ENCODE measurements at places on chromosomes 4 and X. TPM values are rescaled to one million over a fixed set of nuclear protein-coding genes. Genes with fewer than 3 reads are reported as not detected.

Gene ARX
- total RNA-seq = not detected

Gene CLIC2
- total RNA-seq = 12.3 TPM

Gene MGAT4D
- total RNA-seq = not detected

Gene KIT
- 43.0 TPM for total RNA-seq

Gene ITM2A
- total RNA-seq = 35.8 TPM

Gene CT47A1
- not detected for total RNA-seq

Gene APELA
- total RNA-seq = not detected

Gene MAGEA2B
- total RNA-seq = not detected

Gene RS1
- total RNA-seq = not detected

Gene NEXMIF
- 5.0 TPM for total RNA-seq

Gene NUDT11
- total RNA-seq = 3.4 TPM

Gene CHM
- total RNA-seq = 15.0 TPM

Gene PAGE1
- total RNA-seq = not detected

GRCh38 chr4:105210916-105211315, 64.2 kb downstream of the TET2 start:
- H3K4me3 ChIP-seq = no peak overlapping the region
- H3K4me1 ChIP-seq = peaks cover under 1% of the 10 kb centered on the region
- no peak overlapping the region for H3K27ac ChIP-seq
- no peaks in the 10 kb centered on the region for H3K27me3 ChIP-seq

DNA sequence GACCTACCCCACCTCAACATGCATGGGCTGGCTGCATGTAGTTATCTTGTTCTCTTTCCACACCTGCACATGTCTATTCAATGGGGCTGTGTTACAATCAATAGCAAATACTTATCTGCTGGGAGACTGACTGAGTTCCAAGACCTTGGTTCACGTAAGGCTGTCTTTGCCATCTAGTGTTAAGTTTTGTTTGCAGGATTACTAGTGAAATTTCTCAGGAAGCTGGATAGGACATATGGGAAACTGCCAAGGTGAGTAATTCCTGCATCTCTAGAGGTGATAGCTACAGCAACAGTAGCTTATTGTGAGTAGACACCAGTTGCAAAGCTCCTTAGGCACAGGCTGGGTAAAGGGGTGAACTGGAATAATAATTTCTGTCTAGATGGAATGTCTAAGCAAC, 177.5 kb downstream of the ENOX2 start:
- H3K4me1 ChIP-seq = no peaks in the 10 kb centered on the region
- no peak for DNase-seq
- H3K4me3 ChIP-seq = no peak overlapping the region
- H3K36me3 ChIP-seq = no peaks in the 10 kb centered on the region
- H3K27ac ChIP-seq = no peak overlapping the region

GRCh38 chr4:174156239-174156826, 127.1 kb downstream of the FBXO8 start:
- no peaks in the 10 kb centered on the region for H3K27me3 ChIP-seq
- no peaks in the 10 kb centered on the region for H3K36me3 ChIP-seq
- H3K4me1 ChIP-seq = peaks cover 39% of the 10 kb centered on the region
- peak overlapping the region; percentile 3 for H3K4me3 ChIP-seq
- H3K27ac ChIP-seq = no peak overlapping the region

DNA sequence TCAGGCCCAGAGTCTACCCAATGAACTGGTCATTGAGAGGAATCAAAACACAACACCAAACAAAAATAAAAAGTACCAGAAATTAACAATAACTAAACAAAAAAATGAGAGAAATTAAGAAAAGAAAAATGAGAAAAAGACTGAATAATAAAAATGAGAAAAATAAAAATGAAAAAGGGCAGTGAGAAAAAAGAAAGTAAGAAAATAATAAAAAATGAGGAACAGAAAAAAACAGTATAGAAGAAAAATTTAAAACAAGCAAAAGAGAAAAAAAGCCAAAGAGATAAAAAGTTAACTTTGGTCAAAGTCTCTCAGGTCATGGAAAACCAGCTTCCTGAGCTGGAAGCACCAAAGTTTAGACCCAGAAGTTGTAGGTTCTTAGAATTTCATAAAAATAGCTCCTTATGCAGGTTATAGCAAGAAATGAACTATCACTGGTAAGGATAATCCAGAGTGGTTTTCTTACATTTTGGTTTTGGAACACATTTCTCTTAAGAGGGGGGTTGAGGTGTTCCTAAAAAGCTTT, 51.0 kb upstream of the WDR17 start:
- H3K27me3 ChIP-seq = no peaks in the 10 kb centered on the region
- H3K27ac ChIP-seq = no peak overlapping the region
- no peaks in the 10 kb centered on the region for H3K4me1 ChIP-seq
- no peak for DNase-seq
- H3K4me3 ChIP-seq = no peak overlapping the region

DNA sequence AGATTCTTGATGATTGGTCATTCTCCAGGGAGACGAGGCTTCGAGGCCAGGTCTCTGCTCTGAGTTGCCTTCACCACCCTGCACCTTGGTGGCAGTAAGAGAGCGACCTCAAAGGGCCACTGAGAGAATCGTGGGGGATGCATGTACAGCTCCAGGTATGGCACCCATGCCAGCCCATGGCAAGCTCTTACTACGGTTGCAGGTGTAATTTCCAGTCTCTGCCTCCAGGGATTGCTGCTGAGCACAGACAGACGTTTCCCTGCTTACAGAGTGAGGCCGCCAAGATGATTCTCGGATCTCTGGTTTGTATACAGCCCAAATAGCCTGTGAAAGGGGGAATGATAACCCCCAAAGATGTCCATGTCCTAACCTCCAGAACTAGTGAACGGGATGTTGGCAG, 16.3 kb upstream of the DRD5 start:
- H3K27ac ChIP-seq = no peak overlapping the region
- H3K4me1 ChIP-seq = no peaks in the 10 kb centered on the region
- no peaks in the 10 kb centered on the region for H3K36me3 ChIP-seq

GRCh38 chr4:97984545-97985131, 158.6 kb downstream of the STPG2 start:
- H3K27me3 ChIP-seq = no peaks in the 10 kb centered on the region
- no peaks in the 10 kb centered on the region for H3K4me1 ChIP-seq
- no peak for DNase-seq
- H3K4me3 ChIP-seq = no peak overlapping the region
- no peaks in the 10 kb centered on the region for H3K36me3 ChIP-seq

DNA sequence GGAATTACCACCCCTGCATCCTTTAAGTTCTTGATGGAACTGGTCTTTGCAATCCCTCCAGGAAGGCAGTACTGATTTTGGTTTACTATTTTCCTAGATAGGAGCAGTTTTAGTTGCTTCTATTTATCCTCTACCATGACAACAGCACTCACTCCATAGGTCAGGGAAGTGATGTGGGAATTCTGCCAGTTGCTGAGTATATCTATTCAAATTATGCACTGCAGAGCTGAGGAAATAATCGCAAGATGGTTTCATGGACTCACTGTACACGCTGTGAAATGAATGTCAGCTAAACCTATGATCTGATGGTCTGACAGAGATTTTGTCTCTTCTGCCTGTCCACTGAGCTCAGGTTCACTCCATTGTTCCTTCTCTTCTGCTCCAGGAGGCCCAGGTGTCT, 135.8 kb downstream of the FAAH2 start:
- no peaks in the 10 kb centered on the region for H3K4me1 ChIP-seq
- no peak overlapping the region for H3K27ac ChIP-seq
- DNase-seq = no peak
- no peak overlapping the region for H3K4me3 ChIP-seq
- H3K36me3 ChIP-seq = no peaks in the 10 kb centered on the region

DNA sequence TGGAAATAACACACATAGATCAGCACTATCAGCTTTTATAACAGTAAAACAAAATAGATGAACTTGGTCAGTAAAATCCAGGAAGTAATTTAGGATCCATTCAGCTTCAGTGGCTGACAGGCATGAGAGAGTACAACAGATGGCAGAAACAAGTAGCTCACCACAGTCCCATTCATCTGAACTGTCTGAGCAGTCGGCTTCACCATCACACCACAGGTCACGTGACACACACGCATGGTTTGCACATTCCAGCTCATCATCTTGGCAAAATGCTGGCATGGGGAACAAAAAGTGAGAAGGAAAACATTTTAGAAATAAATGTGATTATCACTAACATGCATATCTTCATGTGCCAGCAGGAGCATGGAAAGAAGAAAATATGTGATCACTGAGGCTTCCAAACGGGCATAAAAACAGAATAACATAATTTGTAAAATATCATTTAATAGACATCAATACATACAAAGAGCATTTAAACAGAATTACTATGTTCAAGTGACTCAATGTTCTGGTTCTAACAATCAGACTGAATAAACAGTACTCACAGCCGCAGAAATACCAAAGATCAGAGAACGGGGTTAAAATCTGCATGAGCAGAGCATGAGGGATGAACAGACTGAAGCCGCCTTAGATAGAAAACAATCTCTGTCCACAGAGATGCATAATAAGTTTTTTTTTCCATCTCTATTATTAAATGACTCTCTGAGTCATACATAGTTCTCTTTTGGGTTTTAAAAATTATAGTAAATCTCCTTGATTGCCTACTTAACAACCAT, 158.1 kb downstream of the ATP10D start:
- no peak overlapping the region for H3K4me3 ChIP-seq
- H3K4me1 ChIP-seq = no peaks in the 10 kb centered on the region
- no peaks in the 10 kb centered on the region for H3K36me3 ChIP-seq
- no peaks in the 10 kb centered on the region for H3K27me3 ChIP-seq
- H3K27ac ChIP-seq = no peak overlapping the region

GRCh38 chr4:105767579-105767978, 59.0 kb downstream of the GSTCD start:
- no peaks in the 10 kb centered on the region for H3K27me3 ChIP-seq
- H3K36me3 ChIP-seq = no peaks in the 10 kb centered on the region
- no peaks in the 10 kb centered on the region for H3K4me1 ChIP-seq
- no peak for DNase-seq

DNA sequence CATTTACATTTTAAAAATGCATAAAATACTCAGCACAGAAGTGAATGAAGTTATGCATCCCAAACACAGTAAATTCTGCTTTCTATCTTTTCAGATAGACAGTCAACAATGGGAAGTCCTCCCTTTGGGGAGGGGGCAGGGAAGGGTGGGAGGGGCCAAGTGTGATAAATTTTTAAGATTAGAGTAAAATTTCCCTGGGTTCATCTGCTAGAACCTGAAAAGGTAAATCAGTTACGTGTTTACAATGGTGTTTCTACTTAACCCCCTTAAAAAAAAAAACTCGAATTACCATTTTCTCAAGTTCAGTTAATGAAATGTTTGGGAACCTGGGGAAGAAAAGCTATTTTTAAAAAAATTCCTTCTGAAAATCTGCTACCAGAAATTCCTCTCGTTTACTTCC, 9.1 kb downstream of the PITX2 start:
- peaks cover 5% of the 10 kb centered on the region for H3K27me3 ChIP-seq
- no peak overlapping the region for H3K27ac ChIP-seq
- no peak for DNase-seq
- no peaks in the 10 kb centered on the region for H3K36me3 ChIP-seq
- H3K4me3 ChIP-seq = no peak overlapping the region
- H3K4me1 ChIP-seq = no peaks in the 10 kb centered on the region

DNA sequence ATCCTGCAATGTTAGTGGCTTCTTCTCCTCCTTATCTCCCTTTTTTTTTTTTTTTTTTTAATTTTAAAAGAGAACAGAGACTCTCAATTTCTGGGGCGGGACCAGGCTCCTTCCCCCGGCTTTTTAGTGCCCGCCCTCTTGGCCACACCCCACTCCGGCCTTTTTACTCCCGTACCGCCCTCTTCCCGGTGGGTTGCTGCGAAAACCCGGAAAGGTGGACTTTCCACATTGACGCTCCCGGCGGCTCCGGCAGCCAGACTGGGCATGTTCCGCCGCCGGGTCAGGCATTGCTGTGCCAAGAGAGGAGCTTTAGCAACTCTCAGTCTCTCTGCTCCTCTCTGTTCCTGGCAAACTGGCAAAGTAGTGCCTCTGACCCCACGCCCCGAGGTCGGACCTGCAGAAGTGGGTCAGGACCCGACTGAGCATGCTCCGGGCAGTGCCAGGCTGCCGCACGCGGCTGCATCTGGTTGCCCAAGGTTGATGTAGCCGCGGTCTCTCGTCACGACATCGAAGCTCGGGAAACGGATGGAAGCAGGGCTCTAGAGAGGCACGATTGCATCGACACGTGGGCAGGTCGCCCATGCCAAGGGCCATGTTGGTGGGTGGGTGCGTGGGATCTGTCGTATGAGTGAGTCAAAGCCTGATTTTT, 1.1 kb upstream of the MFAP3L start:
- no peaks in the 10 kb centered on the region for H3K36me3 ChIP-seq
- H3K27me3 ChIP-seq = no peaks in the 10 kb centered on the region
- peaks cover 4% of the 10 kb centered on the region for H3K4me1 ChIP-seq
- H3K27ac ChIP-seq = peak overlapping the region; percentile 92

GRCh38 chr4:1300466-1301455, 11.1 kb downstream of the MAEA start:
- peaks cover 60% of the 10 kb centered on the region for H3K36me3 ChIP-seq
- no peak for DNase-seq
- peak overlapping the region; percentile 27 for H3K27ac ChIP-seq
- H3K27me3 ChIP-seq = no peaks in the 10 kb centered on the region
- H3K4me3 ChIP-seq = no peak overlapping the region

GRCh38 chr4:122458625-122459024, 2.1 kb upstream of the IL2 start:
- H3K4me1 ChIP-seq = no peaks in the 10 kb centered on the region
- no peaks in the 10 kb centered on the region for H3K36me3 ChIP-seq
- H3K27me3 ChIP-seq = no peaks in the 10 kb centered on the region
- no peak overlapping the region for H3K27ac ChIP-seq

DNA sequence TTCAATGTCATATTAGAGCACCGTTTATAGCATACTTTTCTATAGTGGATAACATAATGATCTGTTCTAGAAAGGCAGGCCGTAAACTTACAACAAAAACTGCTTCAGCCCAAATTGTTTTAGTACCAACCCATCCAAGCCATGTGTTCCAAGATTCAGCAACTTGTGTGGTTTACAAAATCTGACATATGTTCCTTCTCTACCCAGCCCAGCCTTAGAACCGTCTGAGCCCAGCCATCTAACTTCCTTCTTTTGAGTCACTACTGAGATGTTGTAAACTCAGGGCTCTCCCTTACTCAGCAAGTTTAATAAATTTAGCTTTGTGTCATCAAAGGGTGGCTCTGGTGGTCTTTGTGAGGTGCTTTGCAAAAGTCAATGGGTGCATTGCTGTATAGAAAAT, 32.4 kb upstream of the REPS2 start:
- H3K4me3 ChIP-seq = no peak overlapping the region
- no peak overlapping the region for H3K27ac ChIP-seq
- DNase-seq = no peak
- H3K4me1 ChIP-seq = no peaks in the 10 kb centered on the region

DNA sequence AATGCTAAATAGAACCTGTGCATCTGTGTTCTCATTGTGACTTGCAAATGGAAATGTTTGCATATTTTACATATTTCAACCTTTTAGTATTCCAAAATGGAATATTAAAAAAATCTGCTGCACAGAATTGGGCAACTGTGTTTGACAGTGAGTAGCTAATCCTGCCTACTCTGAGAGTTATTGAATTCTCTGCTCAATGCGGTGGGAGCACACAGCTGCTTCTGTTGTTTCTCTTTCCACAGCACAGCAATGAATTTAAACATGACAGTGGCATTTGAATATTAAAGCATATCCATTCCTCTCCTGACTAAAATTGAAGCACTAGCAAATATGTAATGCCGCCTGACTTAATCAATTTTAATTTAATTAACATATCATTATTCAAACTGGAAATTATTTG, 366.6 kb downstream of the GASK1B start:
- DNase-seq = no peak
- H3K27ac ChIP-seq = no peak overlapping the region
- peaks cover 33% of the 10 kb centered on the region for H3K4me1 ChIP-seq
- no peak overlapping the region for H3K4me3 ChIP-seq
- H3K27me3 ChIP-seq = no peaks in the 10 kb centered on the region
